Immature natural killer cell (primary cell): ENCODE measurements at places on chromosomes 12 and 14. TPM values are rescaled to one million over a fixed set of nuclear protein-coding genes. Genes with fewer than 3 reads are reported as not detected.

FANCM gene
- polyA plus RNA-seq: 1.9 TPM

PIK3C2G gene
- not detected for polyA plus RNA-seq

DNA sequence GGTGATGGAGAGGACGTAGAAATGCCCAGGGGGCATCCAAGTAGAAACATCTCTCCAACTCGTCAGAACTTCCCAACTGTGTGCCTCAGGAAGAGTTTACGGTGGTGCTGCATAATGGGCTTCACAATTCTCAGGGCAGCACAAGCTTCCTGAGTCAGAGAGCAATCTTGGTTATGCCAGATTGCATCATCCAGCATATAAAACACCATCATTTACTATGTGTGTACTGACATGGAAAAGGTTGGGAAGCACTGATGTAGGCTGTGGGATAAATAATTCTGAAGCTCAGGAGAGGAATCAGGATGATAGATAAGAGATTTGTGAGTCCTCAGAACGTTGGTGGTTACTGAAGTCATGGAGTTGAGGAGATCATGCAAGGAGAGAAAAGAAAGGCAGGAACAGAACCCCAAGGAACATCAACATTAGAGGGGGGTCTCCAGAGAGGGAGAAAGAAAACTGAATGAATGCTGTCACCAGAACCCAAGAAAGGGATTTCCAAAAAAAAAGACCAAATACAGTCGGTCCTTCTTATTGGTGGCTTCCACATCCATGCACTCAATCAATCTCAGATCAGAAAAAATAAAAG is 4.7 kb upstream of the NCKAP5L start:
- DNase-seq: no peak

GRCh38 chr12:81968421-81968820 is 209.3 kb upstream of the PPFIA2 start:
- DNase-seq: no peak

GRCh38 chr14:57293866-57294837 is 25.4 kb downstream of the AP5M1 start:
- no peak for DNase-seq

DNA sequence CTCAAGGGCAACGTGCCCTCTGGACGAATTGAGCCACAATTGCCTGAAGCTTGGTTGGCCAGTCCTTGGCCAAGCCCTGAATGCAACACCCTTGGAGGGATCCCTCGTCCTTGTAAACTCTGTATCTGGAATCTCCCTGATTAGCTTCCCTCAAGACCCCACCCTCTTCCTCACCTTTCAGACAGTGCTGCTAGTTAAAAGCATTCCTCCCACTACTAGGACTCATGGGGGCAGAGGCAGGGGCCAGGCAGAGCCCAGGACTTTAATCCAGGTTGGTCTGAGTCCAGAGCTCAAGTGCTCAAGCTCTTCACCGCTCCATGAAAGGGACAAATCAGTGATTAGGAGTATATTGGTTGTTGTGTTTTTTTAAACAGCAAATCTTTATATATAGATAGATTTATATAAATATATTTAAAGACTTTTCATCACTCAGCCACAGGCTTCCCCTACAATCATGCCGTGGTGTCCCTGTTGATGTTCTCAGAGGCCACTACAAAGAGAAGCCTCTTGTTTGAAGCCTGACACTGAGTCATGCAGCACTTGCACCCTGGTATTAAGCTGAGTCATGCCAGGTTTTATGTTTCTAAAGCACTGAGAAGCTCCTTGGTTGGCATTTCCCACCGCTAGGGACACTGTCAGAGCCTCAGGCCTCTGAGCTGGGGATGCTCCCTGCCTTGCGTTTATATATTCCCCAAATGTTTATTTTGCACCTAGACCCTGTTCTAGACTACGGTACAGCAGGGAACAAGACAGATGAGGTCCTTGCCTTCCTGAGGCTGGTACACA is 53.8 kb upstream of the GSC start:
- DNase-seq: no peak

GRCh38 chr12:108693751-108694150 is 37.6 kb downstream of the CORO1C start:
- no peak for DNase-seq

- no peak for DNase-seq
These were observed 19.9 kb downstream of the BDKRB2 start for GRCh38 chr14:96224480-96225096.

GRCh38 chr12:92275443-92276154 is 130.0 kb upstream of the BTG1 start:
- DNase-seq: no peak

GRCh38 chr12:129195081-129195480 is 341.8 kb downstream of the GLT1D1 start:
- no peak for DNase-seq
